ENCODE measurements at places on chromosomes 11 and 22. TPM values are rescaled to one million over a fixed set of nuclear protein-coding genes. Genes with fewer than 3 reads are reported as not detected.

DNA sequence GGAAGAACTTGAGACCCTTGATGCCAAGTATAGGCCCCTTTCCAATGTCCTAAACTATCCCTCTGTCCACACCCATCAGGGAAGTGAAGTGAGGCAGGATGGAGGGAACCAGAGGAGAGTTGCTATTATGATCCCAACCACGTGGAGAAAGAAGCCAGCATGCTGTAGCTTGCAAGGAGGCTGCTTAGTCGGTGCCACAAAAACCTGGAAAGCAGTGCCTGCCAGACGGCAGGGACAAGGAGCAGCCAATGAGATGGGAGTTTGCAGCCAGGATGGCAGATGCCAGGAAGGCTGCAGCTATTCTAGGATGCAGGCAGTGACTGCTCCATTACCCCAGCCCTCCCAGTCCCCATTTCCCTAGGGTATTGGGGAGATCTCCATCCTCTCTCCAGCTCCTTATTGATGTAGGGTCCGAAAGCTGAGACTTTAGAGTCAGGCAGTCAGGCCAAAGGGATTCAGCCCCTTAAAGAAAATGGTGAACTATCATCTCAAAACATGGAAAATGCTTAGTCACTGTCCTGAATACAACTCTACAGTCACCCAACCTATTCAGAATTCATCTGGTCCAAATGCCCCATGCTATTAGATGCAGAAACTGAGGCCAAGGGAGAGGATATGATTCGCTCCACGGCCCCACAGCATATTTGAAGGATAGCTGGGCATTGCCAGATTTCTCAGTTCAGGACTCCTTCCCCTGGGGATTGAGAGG is 18.4 kb upstream of the LRRC55 start:
- no peak overlapping the region for H3K27ac ChIP-seq
- peaks cover 6% of the 10 kb centered on the region for H3K27me3 ChIP-seq
- H3K4me1 ChIP-seq = peaks cover 2% of the 10 kb centered on the region
- no peak overlapping the region for H3K4me3 ChIP-seq

- no peaks in the 10 kb centered on the region for H3K27me3 ChIP-seq
- H3K27ac ChIP-seq = no peak overlapping the region
- no peak for DNase-seq
- no peak overlapping the region for H3K4me3 ChIP-seq
- H3K36me3 ChIP-seq = no peaks in the 10 kb centered on the region
- peaks cover 9% of the 10 kb centered on the region for H3K4me1 ChIP-seq
Observed at GRCh38 chr11:85279267-85279666, 347.9 kb downstream of the DLG2 start.

GRCh38 chr11:128615076-128615475 is 27.7 kb upstream of the ETS1 start:
- no peak for DNase-seq
- H3K36me3 ChIP-seq = no peaks in the 10 kb centered on the region
- peak overlapping the region; percentile 55 for H3K27ac ChIP-seq
- peaks cover 88% of the 10 kb centered on the region for H3K4me1 ChIP-seq
- H3K4me3 ChIP-seq = no peak overlapping the region

DNA sequence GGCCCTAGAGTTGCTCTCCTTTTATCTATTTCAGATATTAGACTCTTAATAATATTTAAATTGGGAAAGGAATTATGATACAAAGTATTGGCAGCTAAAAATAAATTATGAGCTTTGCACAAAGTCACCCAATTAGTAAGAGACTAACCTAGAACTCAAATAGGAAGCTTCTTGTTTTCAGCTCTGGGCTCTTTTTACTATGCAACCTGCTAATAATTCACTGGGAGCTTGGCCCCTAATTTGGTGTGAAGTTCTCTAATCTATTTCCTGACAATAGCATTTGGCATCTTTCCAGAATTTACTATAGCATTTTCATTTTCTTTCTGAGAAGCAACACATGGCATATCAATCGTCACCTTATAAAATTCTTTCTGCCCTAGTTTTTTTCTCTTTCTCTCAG is 727.7 kb upstream of the ANO5 start:
- no peak for DNase-seq
- no peaks in the 10 kb centered on the region for H3K36me3 ChIP-seq
- no peak overlapping the region for H3K4me3 ChIP-seq
- H3K27me3 ChIP-seq = no peaks in the 10 kb centered on the region

DNA sequence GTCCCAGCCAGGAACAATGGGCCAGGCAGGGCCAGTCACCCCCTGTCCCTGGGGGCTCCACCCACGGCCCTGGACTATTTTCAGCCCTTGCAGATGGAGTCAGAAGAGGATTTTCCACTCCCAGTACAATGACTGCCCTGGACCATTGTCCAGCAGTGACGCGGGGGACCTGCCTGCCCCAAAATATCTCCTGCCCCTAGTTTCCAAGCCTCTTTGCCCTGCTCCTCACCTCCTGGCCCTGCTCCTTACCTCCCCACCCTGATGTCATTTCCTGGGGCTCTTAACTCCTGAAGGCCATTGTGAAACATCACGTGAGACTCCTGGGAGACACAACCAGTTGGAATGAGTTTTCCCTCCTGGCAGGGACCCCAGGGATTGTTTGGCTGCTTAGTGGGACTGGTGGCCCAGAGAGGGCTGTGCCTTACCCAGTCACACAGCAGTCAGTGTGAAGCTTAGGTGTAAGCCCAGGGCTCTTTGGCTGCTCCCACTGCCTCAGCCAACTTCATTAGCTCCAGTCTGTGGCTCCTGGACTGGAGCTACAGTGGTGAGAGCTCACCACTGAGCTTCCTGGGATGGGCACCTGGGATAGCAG is 22.2 kb downstream of the P2RY2 start:
- peaks cover 2% of the 10 kb centered on the region for H3K27me3 ChIP-seq
- no peak overlapping the region for H3K27ac ChIP-seq
- H3K4me3 ChIP-seq = no peak overlapping the region
- H3K4me1 ChIP-seq = peaks cover 8% of the 10 kb centered on the region
- H3K36me3 ChIP-seq = no peaks in the 10 kb centered on the region

The TRIM5 gene
- total RNA-seq = 114 TPM

The NXPE4 gene
- not detected for total RNA-seq

The CHKA gene
- 173 TPM for total RNA-seq

Measured in endothelial cell (in vitro differentiated cells).